Stimulated activated CD8-positive, alpha-beta memory T cell treated with anti-CD3 and anti-CD28 coated beads, Interleukin-4, amount 100 ng/mL, for 1 hour (primary cell): ENCODE measurements at places on chromosomes 2 and 18.

DNA sequence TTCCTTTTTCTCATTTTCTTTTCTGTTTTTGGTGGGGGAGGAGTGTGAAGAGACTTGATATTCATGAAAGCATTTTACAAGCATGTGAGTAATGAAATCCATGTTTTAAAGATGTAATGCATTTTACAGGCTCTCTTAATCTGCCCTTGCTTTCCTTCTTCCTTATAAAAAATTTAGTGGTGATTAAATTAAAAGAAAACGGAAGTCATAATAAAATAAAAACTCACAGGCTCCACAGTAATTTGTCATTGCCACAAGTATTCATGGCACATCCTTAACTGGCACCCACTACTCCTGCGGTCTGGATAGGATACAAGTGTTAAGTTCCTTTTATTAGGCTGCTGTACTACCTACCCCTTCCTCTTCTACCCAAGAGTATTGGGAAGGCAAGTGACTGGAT, 241.2 kb downstream of the SLC4A3 start:
- DNase-seq = no peak

- DNase-seq = no peak
These were observed 85.4 kb downstream of the ARHGEF33 start for GRCh38 chr2:38975042-38975441.

DNA sequence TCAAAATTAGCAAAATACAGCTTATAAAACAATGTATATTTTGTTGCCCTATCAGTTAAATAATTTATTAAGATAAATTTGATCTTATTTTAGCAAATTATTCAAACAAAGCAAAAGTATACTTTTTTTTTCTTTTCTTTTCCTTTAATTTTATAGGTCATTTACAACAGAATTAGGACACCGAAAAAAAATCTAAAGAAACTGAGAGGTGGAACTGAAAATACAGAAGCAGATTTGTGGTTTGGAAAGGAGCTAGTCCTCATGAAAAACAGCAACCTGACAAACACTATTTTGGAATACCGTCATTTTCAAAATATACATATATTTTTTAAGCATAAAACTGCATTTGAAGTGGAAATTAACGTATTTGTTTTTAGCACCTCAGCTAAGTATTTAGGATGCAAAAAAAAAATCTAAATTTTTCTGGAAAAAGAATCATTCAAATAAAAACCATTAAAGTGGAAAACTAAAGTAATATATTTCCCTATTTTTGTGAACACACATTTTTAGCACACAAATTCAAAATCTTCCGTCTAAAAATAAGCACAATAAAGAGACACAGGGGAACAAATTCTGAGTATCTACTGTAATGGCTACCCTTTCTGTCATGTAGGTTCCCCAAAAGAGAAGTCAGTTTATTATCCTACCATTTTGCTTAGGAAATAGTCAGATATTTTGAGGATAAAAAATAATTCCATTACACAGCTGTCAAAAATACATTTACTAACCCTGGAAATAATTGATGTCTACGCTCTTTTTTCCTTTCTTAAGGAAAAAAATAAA, 2.7 kb downstream of the CCDC88A start:
- no peak for DNase-seq

DNA sequence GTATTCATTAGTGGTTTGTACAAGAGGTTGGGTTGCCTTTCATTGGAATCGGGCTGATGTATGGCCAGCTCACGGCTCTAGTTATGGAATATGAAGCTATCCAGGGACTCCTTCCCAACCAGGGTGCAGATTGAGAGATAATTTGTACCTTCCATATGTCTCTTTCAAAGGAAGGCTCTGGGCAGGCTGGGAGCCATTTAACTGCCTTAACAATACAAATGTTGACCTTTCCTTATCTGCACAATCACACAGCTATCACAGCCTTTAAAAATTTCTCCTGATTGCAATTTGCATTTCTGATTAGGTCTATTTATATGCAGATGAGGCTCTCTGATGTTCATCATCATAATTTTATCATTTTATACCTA, 58.7 kb downstream of the MYO3B start:
- DNase-seq = no peak

DNA sequence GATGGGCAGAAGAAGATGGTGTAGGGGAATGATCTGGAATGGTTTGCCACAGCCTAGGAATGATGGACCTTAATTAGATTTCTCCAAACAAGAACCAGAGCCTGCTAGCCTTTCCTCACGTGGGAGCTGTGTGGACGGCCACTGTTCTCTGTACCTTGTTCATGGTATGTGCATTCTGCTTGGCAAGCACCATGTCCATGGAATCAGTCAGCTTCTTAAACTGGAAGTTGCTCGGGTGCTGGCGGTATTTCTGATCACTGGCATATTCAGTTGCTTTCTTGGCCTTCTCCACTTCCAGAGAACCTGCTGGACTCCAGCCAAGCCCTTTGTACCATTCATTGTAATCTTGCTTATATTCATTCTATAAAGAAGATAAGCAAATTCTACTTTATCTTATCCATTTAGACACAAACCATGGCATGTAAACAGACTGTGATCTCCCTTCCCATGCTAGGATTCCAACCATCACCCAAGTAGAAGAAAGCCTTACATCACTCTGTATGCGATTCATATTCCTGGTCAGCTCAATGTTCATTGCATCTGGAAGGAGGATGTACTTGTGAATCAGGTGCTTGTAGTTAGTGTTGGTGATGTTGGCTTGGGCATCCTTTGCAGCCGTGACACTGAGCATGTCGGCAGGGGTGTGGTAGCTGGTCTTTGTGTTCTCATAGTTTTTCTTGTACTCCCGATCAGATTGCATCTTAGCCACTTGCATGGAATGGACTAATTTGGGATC, 78.4 kb downstream of the NEB start:
- DNase-seq = no peak

- no peak for DNase-seq
These were observed 66.2 kb downstream of the STAT1 start for GRCh38 chr2:190947711-190948251.

GRCh38 chr2:88252646-88253045, 82.5 kb downstream of the THNSL2 start:
- DNase-seq = no peak

- DNase-seq = no peak
These were observed 928.5 kb downstream of the NRXN1 start for GRCh38 chr2:50103442-50103841.

DNA sequence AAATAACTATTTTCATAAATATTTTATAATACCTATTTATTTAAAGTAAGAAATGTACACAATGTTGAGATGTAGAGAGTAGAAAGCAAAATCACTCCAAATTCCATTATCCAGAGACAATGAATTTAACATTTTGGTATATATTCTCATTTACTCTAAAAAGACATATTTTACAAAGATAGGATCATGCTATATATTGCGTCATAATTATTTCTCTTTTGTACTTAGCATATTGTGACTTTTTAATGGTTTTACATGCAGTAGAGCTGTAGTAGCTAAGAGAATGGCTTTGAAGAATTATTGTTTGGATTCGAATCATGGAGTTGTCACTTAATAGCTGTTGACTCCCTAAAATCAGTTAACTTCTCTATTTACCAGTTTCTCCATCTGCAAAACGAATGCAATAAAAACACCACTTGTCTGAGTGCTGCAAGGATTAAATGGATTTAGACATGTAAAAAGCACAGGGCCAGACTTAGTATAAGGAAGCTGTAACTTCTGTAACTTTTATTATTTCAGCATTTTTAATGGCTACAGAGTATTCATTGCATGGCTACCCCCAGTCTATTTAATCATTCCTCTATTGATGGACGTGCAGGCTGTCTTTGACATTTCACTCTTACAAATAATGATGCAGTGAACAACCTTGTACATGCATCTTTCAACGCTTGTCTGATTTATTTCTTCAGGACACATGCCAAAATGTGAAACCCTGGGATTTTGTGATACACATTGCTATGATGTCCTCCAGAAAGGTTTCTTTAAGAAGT, 33.2 kb downstream of the KCNS3 start:
- DNase-seq = no peak

DNA sequence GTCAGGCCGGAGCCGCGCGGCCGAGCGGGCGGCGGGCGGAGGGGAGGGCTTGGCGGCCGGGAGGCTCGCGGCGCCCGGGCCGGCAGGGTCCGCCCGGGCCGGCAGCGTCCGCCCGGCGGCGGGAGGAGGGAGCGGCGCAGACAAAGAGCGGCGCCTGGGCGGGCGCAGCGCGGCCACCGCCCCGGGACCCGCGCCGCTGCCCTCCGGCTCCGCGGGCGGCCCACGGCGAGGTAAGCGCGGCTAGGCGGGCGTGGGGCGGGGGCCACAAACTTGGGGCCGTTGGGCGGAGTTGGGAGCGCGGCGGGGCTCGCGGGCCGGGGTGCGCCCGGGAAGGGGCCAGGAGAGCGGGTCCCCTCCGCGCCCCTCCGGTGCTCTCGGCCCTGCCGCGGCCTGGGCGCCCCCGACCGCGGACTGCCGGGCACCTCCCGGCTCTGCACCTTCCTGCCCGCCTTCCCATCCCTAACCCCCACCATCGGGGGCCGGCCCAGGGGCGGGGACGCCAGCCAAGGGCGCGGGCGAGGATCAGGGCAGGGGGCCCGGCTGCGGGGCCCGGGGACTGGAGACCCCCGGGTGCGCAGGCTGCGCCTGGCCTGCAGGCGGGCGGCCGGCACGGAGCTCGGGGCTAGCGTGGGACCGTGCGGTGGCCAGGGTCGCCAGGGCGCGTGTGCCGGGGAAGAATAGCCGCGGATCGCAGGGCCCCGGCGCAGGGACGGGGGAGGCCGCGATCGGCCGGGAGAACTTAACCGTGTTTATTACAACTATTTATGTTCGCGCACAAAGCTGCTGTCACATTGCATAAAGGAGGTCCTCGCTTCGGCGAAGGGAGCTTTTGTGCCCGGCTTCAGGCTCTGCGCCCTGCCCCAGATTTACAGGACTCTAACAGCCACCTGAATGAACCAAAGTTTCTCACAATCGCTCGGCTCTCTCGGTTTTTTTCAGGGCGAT, at the start of gene NCK2:
Gene NCK2 (plus strand): TSS at position 4 of the 945 bp plus-strand sequence. CDS start 110,152 bp downstream, outside the sequence.
- DNase-seq = no peak

DNA sequence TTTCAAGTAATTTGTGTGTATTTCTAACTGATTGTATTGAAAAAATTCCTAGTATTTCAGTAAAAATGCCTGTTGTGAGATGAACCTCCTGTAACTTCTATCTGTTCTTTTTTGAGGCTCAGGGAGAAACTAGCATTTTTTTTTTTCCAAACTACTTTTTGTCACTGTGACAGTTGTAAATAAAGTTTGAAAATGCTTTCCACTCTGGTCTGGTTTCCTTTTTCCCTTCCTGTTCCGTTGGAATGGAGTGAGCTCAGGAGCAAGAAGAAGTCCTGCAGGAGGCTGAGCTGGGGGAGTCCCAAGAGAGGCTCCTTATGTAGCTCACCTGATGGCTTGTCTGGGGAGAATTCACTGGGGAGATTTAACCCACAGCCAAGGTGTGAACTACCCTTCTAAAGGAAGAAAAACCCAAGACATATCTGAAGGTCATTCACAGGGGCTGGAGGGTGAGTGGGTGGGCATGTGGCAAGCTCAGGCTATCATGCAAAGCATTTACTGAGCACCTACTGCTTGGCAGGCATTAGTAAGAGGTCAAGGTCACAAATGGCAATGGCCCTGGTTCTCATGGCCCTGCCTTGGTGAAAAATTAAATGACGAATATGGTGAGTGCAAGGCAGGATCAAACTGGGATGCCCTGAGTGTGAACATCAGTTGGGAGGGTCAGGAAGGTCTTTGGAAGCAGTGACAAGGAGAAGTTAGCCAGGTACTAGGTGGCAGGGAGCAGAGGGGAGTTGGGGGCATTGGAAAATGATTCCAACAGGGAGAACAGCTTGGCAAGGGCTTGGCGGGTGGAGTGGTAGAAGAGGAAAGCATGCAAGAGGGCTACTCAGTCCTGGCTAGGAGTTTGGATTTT, 28.7 kb downstream of the LBH start:
- no peak for DNase-seq

GRCh38 chr2:177724398-177725287, 332.1 kb downstream of the AGPS start:
- peak; percentile 10 for DNase-seq

GRCh38 chr2:53508667-53509066, 258.9 kb upstream of the CHAC2 start:
- DNase-seq = no peak

DNA sequence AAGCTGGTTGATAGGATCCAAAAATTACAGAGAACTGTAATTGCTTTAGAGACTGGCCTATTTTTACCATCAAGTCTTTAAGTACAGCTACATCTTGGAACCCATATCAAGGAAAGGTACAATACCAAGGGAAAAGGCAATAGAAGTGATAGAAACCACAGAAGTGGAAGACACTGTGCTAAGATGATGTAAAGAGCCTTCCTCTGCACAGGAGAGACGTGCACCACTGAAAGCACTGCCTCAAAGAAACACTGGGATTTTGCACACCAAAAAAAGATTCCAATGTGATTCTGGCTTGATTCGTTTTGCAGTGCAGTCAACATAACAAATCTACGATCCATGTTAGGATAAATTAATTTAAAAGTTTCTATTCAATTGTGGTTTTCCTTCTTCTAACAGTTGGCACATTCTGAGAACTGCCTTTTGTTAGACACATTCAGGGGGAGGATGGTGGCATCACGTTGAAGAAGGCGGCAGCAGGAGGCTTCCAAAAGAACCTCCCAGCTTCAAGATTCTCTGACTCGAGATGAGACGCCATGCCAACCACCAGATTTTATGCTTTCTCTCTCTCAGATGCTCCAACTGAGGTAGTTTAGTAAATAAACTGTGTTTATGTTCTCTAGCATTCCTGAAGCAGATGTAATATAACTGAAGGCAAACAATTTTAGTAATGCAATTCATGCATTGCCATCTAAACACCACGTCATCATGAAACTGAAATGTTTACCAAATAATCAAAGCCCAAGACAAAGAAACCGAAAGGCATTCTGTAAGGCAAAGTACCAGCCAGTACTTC, 102.9 kb downstream of the BCL2 start:
- no peak for DNase-seq

GRCh38 chr2:46383784-46384456, 86.7 kb downstream of the EPAS1 start:
- DNase-seq = no peak

DNA sequence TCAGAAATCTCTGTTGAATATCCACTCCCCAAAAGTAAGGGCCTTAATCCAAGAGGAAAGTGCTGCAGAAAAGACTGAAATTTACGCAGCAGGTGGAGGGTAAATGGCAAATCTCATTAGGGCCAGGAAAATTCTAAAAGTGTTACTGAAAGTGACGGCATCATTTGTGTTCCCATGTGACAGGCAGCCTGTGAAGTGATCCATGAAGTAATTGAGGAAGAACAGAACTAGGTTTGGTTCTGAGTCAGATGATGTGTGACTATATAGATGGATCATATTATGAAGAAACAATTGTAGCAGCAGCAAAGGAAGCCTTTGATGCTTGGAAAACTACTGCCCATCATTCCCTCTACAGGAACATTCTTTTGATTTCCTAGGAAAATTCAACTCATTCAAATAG, 401.2 kb downstream of the TGIF1 start:
- DNase-seq = no peak

GRCh38 chr2:226882606-226883005, 46.8 kb downstream of the RHBDD1 start:
- DNase-seq = no peak

GRCh38 chr18:34651586-34652369, 58.3 kb upstream of the DTNA start:
- DNase-seq = no peak

- DNase-seq = no peak
These were observed 86.0 kb downstream of the DTNB start for GRCh38 chr2:25587361-25587760.
